A673 (cell line): ENCODE measurements at places on chromosomes 12 and 14.

DNA sequence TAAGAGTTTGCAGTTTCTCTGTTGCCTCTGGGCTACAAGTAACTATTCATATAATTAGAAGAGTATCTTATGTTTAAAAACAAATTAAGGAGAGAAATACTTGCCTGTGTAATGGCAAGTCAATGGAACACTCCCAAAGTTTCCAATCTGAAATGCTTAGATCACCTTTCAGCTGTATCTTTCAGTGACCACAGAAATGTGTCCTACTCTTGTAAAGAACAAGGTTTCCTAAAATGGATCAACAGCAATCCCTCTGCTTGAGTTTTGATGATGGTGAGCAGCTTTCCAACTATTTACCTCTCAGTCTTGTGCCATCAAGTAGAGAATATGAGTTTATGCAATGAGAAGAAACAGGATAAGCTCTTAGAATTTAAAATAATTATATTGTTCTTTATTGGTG lies 92.9 kb downstream of the ERGIC2 start:
- H3K4me3 ChIP-seq = no peak overlapping the region
- H3K36me3 ChIP-seq = no peaks in the 10 kb centered on the region
- H3K27ac ChIP-seq = no peak overlapping the region
- H3K4me1 ChIP-seq = peaks cover 3% of the 10 kb centered on the region
- H3K27me3 ChIP-seq = no peaks in the 10 kb centered on the region

DNA sequence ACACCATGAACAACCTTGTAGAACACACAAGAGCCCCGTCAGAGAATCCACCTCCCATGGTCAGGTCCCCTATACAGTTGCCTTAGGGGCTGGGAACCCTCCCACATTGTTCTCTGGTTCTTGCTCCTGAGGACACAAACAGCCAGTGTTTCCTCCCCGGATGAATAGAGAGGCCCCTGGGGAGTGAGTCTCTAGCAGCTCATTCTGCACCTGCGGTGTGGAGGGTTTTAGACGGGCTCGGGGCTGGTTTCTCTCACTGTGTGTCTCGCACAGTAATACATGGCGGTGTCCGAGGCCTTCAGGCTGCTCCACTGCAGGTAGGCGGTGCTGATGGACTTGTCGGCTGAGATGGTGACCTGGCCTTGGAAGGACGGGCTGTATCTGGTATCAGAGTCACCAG lies 1052.1 kb downstream of the TMEM121 start:
- H3K4me3 ChIP-seq = no peak overlapping the region
- no peaks in the 10 kb centered on the region for H3K36me3 ChIP-seq
- no peak for DNase-seq
- H3K4me1 ChIP-seq = no peaks in the 10 kb centered on the region
- H3K27me3 ChIP-seq = peaks cover 6% of the 10 kb centered on the region

GRCh38 chr12:29282031-29282816 lies 98.7 kb downstream of the ERGIC2 start:
- H3K27ac ChIP-seq = peak overlapping the region; percentile 68
- no peaks in the 10 kb centered on the region for H3K27me3 ChIP-seq
- no peaks in the 10 kb centered on the region for H3K36me3 ChIP-seq
- H3K4me1 ChIP-seq = peaks cover 23% of the 10 kb centered on the region

GRCh38 chr12:2453761-2454090 lies 341.0 kb upstream of the FKBP4 start:
- H3K27me3 ChIP-seq = no peaks in the 10 kb centered on the region
- DNase-seq = peak; percentile 30
- no peak overlapping the region for H3K27ac ChIP-seq
- H3K36me3 ChIP-seq = no peaks in the 10 kb centered on the region

DNA sequence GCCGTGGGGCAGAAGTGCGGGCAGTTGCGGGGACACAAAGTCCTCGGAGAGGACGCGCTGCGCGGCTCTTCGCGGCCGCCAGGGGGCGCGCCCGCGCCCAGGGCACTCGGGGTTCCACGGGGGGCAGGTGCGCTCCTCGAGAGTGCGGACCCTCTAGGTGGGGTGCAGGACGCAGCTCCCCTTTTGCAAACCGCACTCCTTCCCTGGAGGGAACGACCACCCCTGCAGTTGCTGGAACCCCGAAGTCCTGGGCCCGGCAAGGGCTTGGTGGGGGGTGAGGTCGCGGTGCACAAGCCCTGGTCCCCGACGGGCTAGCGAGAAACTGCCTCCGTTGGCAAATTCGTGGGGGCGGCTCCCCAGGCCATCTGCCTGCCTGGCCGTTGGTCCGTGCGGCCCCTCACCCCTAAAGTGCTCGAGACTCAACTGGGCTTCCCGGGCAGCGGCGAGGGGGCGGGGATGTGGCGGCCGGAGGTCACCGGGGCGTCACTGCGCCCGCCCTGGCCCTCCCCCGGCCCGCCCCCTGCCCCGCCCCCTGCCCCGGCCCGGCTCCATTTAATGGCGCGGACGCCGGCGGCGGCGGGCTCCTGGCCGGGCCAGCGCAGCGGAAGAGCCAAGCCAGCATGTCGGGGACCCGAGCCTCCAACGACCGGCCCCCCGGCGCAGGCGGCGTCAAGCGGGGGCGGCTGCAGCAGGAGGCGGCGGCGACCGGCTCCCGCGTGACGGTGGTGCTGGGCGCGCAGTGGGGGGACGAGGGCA lies at the start of gene ADSS1:
Gene ADSS1 (plus strand): TSS at position 579 of the 756 bp plus-strand sequence. CDS start 42 bp downstream, at position 621.
- peak within 1 kb of the TSS; percentile 40 for H3K4me3 ChIP-seq
- no peak for DNase-seq
- peaks cover 9% of the 10 kb centered on the region for H3K4me1 ChIP-seq
- H3K36me3 ChIP-seq = peaks cover 5% of the 10 kb centered on the region
- no peaks in the 10 kb centered on the region for H3K27me3 ChIP-seq
